ENCODE measurements at places on chromosomes 4 and X.

DNA sequence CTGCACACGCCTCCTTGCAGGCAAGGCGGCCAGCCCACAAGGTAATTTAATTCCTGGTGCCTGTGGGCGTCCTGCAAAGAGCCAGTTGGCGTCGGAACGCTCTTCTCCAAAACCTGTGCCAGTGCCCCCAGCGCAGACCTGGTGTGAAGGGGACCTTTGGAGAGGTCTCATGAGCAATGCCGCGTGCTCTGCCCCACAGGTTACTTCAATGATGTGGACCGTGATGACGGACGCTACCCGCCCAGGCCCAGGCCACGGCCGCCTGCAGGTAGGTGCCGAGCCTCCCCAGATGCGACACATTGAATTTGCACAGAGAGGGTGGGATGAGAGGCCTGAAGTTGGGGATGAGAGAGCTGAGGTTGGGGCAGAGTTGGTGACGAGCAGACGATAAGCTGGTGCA is 34.4 kb upstream of the GYG2 start:
- DNase-seq, result no peak

- no peak for DNase-seq
Measured at GRCh38 chrX:46770817-46771163, 11.9 kb upstream of the SLC9A7 start.

- DNase-seq, result no peak
Measured at GRCh38 chr4:152680988-152681603, 1.3 kb upstream of the TMEM154 start.

DNA sequence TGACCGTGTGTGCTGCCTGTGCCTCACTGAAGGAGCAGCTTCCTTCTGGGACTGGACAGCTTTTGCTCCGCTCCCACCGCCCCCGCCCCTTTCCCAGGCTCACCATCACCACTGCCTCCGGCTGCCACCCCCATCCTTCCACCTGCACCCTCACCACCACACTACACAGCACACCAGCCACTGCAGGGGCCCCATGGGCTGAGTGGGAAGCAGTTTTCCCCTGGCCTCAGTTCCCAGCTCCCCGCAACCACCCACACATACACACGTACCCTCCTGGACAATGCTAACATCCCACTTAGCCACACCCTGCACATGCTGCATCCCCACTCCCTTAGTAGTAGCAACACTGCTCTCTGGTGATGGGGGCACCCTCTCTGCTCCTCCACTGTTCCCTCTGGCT is 29.6 kb upstream of the COX18 start:
- no peak for DNase-seq

GRCh38 chr4:24570172-24570571 is 14.2 kb downstream of the DHX15 start:
- DNase-seq, result no peak
